Sigmoid colon (tissue), 7 donors: ENCODE measurements at places on chromosomes 3 and 15. TPM values are rescaled to one million over a fixed set of nuclear protein-coding genes. Genes with fewer than 3 reads are reported as not detected.

- no peak for DNase-seq
Observed at GRCh38 chr3:175518459-175518858, 659.3 kb downstream of the NAALADL2 start.

DNA sequence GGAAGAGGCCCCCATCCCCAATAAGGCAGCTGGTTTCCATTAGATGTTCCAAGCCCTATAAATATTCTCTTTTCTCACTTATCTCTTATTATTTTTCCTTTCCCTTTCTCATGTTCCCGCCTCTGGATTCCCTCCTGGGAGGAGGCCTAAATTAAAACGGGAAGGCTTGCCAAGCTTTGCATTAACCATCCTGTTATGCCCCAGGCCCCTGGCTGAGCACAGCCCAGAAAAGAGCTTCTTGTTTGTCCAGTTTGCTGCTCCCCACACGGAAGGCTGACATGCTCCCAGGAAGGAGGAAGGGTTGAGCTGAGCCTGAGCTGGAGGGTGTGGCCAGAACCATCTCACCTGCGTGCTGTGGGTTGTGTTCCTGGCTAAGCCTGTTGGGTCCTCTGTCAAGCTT, 63.1 kb upstream of the BOC start:
- no peak for DNase-seq

GOLGA6D gene
- polyA plus RNA-seq: not detected

ITIH1 gene
- not detected for polyA plus RNA-seq

CYP8B1 gene
- polyA plus RNA-seq: not detected

TEX55 gene
- polyA plus RNA-seq: not detected
